ENCODE measurements at places on chromosomes 2 and 18. TPM values are rescaled to one million over a fixed set of nuclear protein-coding genes. Genes with fewer than 3 reads are reported as not detected.

The NYAP2 gene
- not detected for total RNA-seq

The BABAM2 gene
- total RNA-seq, result 16.7 TPM

The PFN4 gene
- 0.28 TPM for total RNA-seq

The DNAH7 gene
- 0.36 TPM for total RNA-seq

The CPS1 gene
- total RNA-seq, result 20.1 TPM

The RPS27A gene
- total RNA-seq, result 1,448 TPM

The MAP3K19 gene
- not detected for total RNA-seq

The ECEL1 gene
- not detected for total RNA-seq

The FABP1 gene
- total RNA-seq, result not detected

Data from IMR-90 (cell line).